ENCODE measurements at places on chromosomes 5 and 9.

GRCh38 chr5:37803487-37803886, 36.4 kb downstream of the GDNF start:
- no peak for DNase-seq

GRCh38 chr9:36194326-36195000, 3.7 kb downstream of the CLTA start:
- DNase-seq = peak; percentile 26

DNA sequence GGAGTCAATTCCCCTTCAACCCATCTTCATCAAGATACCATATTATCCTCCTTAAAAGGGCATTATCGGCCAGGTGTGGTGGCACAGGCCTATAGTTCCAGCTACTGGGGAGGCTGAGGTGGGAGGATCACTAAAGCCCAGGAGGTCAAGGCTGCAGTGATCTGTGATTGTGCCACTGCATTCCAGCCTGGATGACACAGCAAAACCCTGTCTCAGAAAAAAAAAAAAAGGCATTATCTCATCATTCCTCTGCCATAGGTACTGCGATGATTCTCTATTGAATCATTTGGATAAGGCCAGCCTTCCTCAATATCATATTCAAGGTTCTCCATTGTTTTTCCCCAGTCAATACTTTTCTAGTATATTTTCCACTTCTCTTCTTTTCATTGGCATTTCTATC, 39.2 kb upstream of the RAB3C start:
- no peak for DNase-seq

GRCh38 chr9:90839183-90839728, 37.6 kb downstream of the SYK start:
- DNase-seq = no peak

GRCh38 chr9:37036776-37037502, 2.9 kb upstream of the PAX5 start:
- DNase-seq = peak; percentile 7

- no peak for DNase-seq
These were observed 111.8 kb upstream of the IER5L start for GRCh38 chr9:129289883-129290282.

- DNase-seq = no peak
These were observed 231.7 kb upstream of the CDH12 start for GRCh38 chr5:23084815-23085214.

Measured in amniotic epithelial cell (primary cell).